CD14-positive monocyte (primary cell): ENCODE measurements at places on chromosomes 4 and X. TPM values are rescaled to one million over a fixed set of nuclear protein-coding genes. Genes with fewer than 3 reads are reported as not detected.

IL2RG gene
- polyA plus RNA-seq = 48.3 TPM

DAPP1 gene
- polyA plus RNA-seq = 32.8 and 63.1 TPM in 2 replicates

WNK3 gene
- not detected for polyA plus RNA-seq

EXOC1L gene
- not detected for polyA plus RNA-seq
